ENCODE measurements at places on chromosomes 5 and 9. TPM values are rescaled to one million over a fixed set of nuclear protein-coding genes. Genes with fewer than 3 reads are reported as not detected.
A peak's percentile ranks its signal among the peaks of the same experiment; 100 is the strongest.

DNA sequence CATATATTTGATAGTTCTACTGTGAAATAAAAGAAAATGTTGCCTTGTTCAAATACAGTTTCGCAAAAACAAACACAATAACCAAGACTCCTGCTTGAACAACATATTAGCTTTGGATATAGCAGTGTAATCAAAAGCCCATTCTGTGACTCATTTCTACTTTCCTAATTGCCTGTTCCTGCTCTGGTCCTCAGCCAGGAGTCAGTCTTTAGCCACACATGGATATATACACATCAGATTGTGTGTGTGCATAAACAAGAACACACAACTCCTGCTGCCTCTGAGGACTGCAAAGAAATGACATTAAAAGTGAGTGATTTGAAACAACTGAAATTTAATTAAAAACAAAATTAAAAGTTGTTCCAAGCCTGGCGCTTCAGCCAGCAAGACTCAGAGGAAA is 334.8 kb downstream of the TRIM32 start:
- no peak overlapping the region for H3K4me3 ChIP-seq
- no peaks in the 10 kb centered on the region for H3K27me3 ChIP-seq
- H3K4me1 ChIP-seq: no peaks in the 10 kb centered on the region
- no peaks in the 10 kb centered on the region for H3K36me3 ChIP-seq
- H3K27ac ChIP-seq: no peak overlapping the region
- DNase-seq: no peak

DNA sequence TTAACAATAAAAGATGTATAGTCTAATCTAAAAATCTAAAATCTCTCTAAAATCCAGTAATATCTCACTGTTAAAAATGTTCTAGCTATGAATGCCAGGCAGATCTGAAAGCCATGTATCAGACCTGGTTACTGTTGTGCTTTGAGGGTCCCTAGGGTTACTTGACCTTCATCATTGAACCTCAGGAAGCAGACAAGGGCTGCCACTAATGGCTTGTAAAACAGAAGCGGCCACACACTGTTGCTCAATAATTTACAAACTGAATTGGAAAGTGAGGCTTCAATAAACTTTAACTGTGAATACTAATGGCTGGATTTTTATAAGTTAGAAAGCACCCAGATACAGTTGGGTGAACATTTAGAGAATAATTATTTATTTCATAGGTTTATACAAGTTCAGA is 198.0 kb upstream of the RPS23 start:
- no peaks in the 10 kb centered on the region for H3K36me3 ChIP-seq
- H3K4me3 ChIP-seq: no peak overlapping the region
- H3K27me3 ChIP-seq: peaks cover 11% of the 10 kb centered on the region

The ANKRD31 gene
- 0.03 TPM for total RNA-seq

The CCNI2 gene
- total RNA-seq: not detected

DNA sequence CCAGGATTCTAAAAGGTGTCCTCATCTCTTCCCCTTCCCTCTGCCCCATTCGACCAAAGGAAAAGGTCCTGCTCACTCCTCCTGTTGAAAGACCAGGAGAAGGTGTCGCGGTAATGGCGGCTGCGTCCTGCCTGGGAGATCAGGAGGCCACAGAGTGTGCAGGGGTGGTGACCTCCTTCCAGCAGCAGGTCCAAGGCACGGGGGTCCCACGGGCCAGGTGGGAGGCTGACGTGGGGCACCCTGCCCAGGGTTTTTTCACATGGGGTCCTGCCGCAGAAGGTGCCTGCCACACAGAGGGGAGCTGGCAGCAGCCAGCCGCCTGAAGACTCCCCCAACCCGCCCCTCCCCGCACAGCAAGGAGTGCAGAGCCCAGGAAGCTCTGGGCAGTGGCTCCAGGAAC is 22.2 kb upstream of the ADAMTS2 start:
- DNase-seq: no peak
- H3K27ac ChIP-seq: no peak overlapping the region
- no peak overlapping the region for H3K4me3 ChIP-seq
- peaks cover 6% of the 10 kb centered on the region for H3K4me1 ChIP-seq

GRCh38 chr9:125235804-125236519 is 5.2 kb downstream of the HSPA5 start:
- no peak for DNase-seq
- peaks cover 12% of the 10 kb centered on the region for H3K27me3 ChIP-seq
- peak overlapping the region; percentile 95 for H3K4me3 ChIP-seq

The MTRR gene
- 45.6 TPM for total RNA-seq

All from HFFc6 (cell line).